ENCODE measurements at places on chromosomes 1 and 21. TPM values are rescaled to one million over a fixed set of nuclear protein-coding genes. Genes with fewer than 3 reads are reported as not detected.
A peak's percentile ranks its signal among the peaks of the same experiment; 100 is the strongest.

DNA sequence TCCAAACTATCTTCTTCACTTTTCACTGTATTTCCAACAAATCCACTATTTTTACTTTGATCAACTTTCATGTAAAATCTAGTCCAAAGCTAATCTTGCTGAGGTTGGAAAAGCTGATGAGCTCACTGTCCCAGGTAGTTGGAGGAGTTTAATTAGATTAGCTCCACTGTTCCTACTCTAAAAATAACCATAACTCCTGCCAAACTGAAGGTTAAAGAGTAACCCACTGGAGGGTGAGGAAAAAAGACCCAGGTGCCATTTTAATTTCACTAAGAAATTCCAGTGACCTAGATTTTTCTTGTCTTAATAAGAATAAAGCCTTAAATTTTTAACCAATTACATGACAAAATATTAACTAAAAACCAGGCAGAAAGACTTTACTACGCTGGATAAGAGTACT is 15.3 kb downstream of the DCAF8 start:
- DNase-seq = no peak

GRCh38 chr1:36397083-36397377 is 678 bp downstream of the LSM10 start:
- DNase-seq = no peak

GRCh38 chr1:245645406-245645805 is 490.6 kb downstream of the KIF26B start:
- peak; percentile 26 for DNase-seq

DNA sequence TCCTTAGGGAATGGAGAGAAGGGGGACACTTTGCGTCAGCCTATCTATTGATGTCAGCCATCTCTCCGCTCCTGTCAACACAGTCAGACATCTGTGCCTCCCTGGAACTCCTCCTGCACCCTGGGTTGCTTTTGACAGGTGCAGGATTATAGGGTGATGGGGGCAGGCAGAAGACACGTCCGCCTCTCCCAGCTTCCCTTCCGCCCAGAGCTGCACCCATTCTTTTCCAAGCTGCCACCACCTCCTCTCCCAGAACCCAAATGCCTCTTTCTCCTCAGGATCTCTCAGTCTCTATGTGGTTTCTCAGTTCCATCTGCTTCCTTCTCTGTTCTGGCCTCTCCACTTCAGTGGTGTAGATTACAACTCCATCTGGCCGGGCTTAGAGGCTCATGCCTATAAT is 17.1 kb upstream of the KIF1B start:
- DNase-seq = no peak

DNA sequence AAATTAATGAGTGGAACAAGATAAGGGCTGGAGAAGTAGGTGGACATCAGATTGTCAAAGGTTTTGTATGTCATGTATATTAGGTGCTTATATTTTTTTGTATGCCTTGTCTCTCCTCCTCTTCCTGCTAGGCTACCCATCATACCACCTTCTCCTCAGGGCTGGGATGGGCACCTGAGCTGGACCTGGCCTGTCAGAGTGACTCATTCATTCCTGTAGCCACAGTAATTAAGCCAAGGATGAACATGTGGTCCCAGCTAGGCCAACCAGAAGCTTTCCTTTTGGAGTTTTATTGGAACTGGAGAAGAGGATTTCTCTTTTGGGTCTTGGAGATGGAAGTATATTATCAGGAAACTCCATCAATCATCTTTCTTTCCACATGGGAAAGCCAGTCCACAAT is 21.2 kb downstream of the PTGS2 start:
- DNase-seq = no peak

DNA sequence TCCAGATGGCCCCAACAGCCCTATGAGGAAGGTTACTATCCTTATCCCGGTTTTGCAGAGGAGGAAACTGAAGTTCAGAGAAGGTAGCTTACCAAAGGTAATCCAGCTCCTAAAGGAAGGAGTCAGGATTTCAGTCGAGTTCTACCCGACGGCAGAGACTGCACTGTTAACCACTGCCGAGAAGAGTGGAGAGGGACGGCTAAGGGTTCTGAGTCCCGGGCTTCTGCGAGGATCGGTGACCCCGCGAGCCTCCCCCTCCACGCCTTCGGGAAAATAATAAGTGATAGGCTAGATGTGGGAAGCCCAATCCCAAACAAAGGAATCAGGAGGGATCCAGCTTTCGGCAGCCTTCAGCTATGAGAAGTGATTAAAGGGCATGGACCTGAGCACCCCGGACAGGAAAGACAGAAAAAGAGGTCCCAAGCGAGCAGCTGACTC is 587 bp downstream of the TMEM53 start:
- DNase-seq = no peak

GRCh38 chr1:63116016-63116415 is 206.4 kb upstream of the FOXD3 start:
- no peak for DNase-seq

GRCh38 chr1:223710179-223711133 is 1.9 kb upstream of the CAPN2 start:
- no peak for DNase-seq

GRCh38 chr1:187338762-187339412 is 510.1 kb downstream of the PLA2G4A start:
- no peak for DNase-seq

DNA sequence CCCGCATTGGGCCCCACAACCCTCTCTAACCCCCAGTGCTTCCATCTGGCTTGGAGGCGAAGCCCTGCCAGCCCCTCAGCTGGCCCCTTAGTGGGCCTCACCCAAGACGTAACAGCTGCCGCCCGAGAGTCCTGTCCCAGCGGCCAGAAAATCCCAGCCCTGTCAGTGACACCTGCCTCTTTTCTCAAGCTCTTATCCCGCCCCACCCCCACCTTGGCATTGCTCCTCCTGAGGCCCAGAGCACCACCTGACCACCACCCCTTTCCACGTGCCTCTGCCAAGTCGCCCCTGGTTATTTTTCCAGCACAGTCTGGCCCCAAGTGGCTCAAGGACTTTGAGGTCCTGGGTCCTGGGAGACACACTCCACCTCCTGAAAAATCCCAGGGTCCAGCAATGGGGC is 5.9 kb upstream of the CTRC start:
- no peak for DNase-seq

- DNase-seq = no peak
Observed at GRCh38 chr1:235734335-235734734, 84.8 kb upstream of the GNG4 start.

DNA sequence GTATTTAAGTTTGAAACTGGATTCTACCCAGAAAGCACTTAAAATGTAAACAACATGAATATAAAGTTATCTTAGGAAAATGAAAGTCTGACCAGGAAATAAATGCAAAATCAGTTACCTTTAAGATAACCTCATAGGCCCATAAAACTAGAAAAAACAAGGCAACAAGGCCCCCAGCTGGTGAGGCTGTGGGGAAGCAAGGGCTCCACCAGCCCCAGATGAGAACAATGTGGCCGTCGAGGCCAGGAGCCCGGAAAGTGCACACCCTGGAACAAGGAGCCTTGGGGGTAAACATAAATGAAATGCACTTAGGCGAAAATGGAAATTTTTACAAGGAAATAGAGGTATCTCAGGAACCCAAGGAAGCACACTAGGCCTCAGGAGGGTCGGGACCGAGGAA is 37.9 kb upstream of the BMP8B start:
- DNase-seq = no peak

DNA sequence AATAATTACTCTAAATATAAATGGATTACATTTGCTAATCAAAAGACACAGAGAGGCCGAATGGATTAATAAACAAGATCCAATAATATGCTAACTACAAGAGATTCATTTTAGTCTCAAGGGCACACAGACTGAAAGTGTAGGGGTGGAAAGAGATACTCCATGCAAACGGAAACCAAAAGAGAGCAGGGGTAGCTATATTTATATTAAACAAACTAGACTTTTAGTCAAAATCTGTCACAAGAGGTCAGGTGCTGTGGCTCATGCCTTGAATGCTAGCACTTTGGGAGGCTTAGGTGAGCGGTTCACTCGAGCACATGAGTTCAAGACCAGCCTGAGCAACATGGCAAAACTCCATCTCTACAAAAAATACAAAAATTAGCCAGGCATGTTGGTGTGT is 33.6 kb upstream of the DISP1 start:
- no peak for DNase-seq

Gene PLCH2
- 0.62 TPM for total RNA-seq

Gene IRF6
- total RNA-seq = 0.10 TPM

Measured in GM12878 (cell line).